ENCODE measurements at places on chromosomes 16 and 17.
A peak's percentile ranks its signal among the peaks of the same experiment; 100 is the strongest.

DNA sequence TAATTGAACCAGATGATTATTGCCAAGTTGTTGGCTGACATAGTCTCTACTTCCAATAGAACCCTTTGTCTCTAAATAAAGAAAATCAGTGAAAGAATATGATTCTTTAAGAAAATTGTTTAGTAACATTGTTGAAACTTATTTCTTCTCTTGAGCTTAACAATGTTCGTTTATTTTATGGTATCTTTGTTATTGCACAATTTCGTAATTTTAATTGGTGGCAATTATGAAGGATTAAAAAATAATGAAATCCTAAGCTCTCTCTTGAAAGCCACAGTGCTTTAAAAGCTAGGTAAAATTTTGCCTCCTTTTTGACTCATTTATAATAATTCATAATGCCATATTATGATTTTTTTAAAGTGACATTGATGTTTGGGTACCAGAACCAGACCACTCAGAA lies 149.0 kb upstream of the RBL2 start:
- DNase-seq, result no peak

- DNase-seq, result no peak
Observed at GRCh38 chr16:50668368-50669008, 12.6 kb downstream of the SNX20 start.

DNA sequence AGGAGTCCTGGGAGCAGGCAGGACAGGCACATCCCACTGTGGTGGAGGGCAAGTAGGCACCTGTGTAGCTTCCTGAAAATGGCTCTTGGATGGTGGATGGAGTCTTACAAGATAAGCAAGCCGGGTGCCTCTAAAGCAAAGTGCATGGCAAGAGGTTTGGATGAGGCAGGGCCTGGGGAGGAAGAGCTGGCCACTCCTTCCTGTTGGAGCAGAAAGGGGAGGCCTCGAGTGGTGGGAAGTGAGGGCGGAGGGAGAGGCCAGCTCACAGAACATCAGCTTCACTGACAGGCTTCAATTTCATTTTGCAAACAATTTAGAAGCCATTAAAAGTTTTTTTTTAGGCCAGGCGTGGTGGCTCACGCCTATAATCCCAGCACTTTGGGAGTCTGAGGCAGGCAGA lies 31.0 kb downstream of the CD300A start:
- DNase-seq, result peak; percentile 14

DNA sequence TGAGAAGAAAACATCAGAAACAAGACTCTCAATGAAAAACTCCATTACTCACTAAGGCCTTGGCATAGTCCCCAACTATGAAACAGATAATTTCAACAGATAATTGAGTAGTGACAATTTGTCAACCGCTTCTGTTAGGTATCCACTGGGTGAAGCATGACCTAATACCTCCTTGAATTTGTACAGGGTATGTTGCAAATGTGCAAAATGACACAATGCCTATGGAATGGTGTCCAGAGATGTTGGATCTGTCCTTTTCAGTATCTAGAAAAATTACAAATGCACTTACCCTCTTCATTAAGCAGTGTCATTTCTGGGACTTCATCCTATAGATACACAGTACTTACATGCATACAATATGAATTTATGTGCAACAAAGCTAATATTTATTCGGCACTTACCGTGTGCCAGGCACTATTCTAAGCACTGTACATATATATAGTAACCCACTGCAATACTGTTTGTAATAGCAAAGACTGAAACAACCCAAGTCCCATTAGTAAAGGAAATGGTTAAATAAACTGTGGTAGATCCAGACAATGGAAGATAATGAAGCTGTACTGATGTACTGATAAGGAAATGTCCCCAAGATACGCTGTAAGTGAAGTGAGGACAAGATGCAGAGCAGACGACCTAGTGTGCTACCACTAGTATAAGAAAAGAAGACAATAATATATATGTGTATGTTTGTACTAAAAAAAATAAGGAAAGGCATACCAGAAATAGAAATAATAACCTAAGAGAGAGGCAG lies 21.4 kb upstream of the SLC6A4 start:
- DNase-seq, result no peak

- peak; percentile 55 for DNase-seq
Observed at GRCh38 chr17:44921122-44921882, 6.0 kb upstream of the GFAP start.

DNA sequence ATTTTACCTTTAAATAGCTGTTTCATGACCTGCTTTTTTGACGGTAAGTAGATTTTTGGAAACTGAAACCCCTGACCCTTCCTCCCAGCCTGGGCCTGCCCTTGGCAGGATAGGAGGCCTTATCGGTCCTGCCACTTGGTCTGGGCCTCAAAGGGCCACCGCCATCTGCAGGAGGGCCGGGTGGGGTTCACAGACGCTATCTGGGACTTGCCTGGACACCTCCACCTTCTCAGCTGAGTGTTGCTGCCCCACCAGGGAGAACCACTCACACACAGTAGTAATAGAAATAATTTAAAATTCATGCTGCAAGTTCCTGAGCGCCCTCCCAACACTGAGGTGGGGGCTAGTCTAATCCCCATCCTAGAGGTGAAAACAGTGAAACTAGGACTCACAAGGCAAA lies 4.6 kb upstream of the NPRL3 start:
- DNase-seq, result no peak

DNA sequence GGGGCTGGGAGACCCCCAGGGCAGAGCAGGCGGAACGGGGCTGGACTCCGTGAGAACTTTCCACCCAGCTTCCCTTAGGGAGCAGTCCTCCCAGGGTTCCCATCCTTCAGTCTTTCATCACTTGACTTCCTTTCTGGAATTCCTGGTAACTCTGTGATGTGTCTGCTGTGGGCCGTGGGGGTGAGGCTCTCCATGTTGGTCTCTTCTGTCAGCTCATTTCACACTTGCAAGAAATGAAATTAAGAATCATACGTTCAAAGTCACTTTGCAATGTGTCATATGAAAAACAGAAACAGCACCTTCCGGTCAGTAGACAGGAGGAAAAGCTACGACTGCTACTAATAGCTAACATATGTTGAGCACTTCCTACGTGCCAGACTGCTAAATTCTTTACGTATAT lies 5.4 kb upstream of the BBS2 start:
- no peak for DNase-seq

DNA sequence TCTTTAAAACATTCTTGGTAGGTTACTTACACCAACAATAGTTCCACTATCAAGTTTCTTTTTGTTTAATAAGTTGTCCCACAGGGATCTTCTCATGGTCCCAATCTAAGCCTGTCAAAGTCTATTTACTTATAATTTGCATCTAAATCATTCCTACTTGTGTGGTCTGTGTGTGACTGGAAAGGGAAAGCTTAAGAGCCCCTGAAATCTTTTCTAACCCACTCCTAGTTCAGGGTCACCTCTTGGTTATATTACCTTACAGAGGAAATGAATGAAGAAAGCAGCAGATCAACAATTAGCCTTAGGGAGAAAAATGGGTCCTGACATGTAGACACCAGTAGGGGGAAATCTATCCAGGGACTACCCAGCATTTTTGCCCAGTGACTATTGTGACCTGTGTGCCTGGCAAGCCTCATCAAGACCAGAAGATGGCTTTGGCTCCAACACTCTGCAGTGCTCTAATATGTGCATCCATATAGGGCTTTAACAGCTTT lies 110.4 kb upstream of the HAS3 start:
- DNase-seq, result peak; percentile 37

DNA sequence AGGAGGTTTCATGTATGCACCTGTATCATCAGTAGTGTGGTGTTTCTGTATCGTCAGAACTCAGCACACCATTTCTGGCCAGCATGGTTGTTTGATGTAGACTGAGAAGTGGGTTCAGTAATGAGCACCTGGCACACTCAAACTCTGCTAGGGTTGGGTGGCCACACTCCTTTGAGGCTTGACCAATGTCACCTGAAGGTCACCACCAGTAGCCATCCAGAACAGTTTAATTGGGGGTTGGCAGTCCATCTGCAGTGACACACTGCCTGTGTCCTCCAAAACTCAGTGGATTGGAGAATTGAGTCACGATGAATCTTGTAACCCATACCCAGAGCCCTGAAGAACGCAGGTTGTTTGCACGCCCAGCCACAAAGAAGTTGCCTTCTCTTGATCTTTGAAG lies 86.8 kb upstream of the HSBP1 start:
- no peak for DNase-seq

- no peak for DNase-seq
Observed at GRCh38 chr17:2798678-2799077, 2.4 kb downstream of the RAP1GAP2 start.

- no peak for DNase-seq
Observed at GRCh38 chr17:13421581-13422130, 180.1 kb downstream of the HS3ST3A1 start.

- DNase-seq, result peak; percentile 73
Observed at GRCh38 chr17:42760652-42761581, at the start of gene RAMP2. Gene RAMP2, plus strand, starts transcription at chr17:42761227. Its CDS starts 35 bp downstream, at chr17:42761262.

- no peak for DNase-seq
Observed at GRCh38 chr16:25184771-25185170, 32.0 kb upstream of the AQP8 start.

- no peak for DNase-seq
Observed at GRCh38 chr17:82737967-82738877, 2.8 kb downstream of the FN3K start.

GRCh38 chr16:83995754-83996153 lies 27.7 kb downstream of the NECAB2 start:
- no peak for DNase-seq

DNA sequence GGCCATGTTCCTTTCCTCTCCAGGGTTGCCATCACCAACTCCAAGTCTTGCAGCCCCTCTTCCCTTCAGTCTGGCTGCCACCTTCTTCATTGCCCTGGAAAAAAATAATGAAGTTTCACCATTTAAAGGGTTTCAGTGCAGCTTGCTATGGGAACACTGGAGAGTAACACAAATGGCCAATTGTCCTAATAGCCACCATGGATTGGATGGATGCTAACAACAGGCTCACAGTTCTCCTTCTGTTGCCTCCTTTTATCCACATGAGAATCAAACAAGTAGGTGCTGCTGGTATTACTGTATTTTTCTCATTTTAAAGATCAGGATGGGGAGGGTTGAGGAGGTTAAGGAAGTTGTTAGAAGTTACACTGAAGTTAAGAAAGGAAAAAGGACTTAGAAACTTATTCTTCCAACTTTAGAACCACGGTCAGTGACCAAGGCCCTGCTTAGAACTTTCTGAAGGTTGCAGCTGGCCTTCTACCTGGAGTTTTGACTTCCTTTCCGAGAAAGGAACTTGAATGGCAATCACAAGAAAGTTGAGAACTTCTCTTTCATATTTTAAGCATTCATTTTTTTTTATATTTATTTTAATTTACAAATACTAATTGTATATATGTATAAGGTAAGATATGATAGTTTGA lies 198.0 kb upstream of the MAF start:
- DNase-seq, result no peak

DNA sequence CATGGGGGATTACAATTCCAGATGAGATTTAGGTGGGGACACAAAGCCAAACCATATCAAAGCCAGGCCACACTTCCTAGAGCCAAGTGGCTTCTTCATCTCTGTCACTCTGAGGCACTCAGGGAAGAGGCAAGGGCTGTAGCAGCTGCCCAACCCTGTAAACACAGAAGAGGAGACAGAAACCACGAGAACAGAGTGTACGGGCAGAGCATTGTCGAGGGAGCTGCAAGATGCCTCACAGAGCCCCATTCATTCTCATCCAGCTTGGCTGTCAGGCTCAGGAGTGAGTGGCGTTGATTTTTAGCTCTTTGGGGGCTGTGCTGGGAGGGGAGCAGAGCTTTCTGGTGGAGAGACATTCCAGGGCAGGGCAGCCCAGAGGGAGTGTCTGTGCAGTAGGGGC lies 117.2 kb upstream of the SALL1 start:
- no peak for DNase-seq

DNA sequence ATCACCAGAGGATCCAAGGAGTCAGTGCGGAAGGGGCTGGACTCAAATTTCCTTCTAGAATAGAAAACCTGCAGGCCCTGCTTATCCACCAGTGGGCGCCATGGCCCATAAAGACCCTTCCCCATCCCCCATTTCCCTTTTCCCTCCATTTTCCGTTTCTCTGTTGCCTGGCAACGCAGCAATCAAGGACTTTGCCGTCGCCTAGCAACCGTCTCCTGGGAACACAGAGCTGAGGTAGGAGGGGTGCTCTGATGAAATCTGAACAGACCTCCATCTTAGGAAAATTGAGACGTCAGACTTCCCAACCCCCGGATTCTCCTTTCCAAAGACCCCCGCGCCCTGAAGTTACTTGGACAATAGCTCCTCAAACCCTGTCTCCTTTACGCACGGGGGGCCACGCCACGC lies 5.7 kb downstream of the DLG4 start:
- peak; percentile 67 for DNase-seq

GRCh38 chr17:73902416-73903181 lies 258.4 kb upstream of the SDK2 start:
- no peak for DNase-seq

DNA sequence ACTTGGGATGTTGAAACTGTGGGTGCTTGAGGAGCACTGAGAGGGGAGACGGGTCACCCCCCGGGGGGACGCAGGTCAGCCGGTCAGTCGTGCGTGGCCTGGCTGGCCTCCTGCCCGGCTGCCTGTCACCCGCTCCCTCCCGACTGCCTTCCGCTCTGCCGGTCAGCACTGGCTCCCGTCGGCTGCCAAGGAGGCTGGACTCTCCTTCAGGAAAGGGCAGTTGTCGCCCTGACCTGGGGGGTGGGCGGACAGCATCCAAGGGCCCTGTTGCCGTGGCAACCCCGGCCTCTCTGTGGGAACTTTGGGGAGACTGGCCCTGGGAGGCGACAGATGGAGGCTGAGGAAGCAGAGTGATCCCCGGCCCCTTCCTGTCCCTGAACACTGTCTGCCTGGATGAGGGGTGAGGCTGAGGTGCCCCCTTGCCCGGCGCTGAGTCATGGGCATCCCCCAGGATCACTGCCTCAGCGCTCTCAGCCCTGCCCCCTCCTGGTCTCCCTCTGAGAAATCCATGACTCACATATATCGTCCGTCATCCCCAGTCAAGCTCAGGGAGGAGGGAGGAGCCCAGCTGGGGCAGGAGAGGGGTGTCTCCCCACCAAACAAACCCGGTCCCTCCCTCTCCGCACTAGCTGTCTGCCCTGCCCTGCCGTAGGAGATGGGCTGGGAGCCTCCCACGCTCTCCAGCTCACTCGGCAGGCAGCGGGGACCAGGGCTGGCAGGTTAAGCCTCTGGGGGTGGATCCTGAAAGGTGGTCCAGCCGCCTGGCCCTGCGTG lies at the start of gene ADGRG1:
TSS of gene ADGRG1 (plus strand) at position 623 of the 774 bp plus-strand sequence. CDS start 21,658 bp downstream, outside the sequence.
- DNase-seq, result no peak

DNA sequence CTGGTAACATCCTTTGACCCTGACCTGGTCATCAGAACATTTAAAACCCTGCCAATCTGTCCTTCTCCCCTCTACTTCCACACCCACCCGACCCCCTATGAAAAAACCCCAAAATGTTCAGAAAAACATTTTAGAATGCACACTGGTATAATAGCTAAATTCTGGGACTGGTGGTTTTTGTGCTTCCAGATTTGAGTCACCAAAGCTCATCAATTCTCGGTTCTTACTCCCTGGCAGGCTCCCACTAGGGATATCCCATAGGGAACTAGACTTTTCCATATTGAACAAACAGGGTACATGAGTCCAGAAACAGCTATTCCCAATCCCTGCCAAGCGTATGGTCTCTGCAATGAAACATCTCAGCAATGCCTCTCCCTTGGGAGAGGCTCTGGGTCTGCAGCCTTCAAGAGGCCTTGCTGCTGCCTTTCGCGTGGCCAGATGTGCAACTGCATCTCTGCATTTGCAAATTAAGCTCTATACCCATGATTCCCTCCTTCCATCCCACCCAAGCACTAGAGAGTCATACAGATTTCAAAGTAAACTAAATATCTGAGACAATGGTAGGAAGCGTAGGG lies 67.7 kb downstream of the SMG6 start:
- no peak for DNase-seq

Data from D341Med (cell line).